Activated effector memory CD4-positive, alpha-beta T cell treated with anti-CD3 and anti-CD28 coated beads, Interleukin-2, amount 50 U/mL, for 16 hours (primary cell): ENCODE measurements at places on chromosomes 6 and 20.

GRCh38 chr6:44249082-44249748, 2.3 kb downstream of the HSP90AB1 start:
- DNase-seq = no peak

GRCh38 chr6:163344411-163344810, 70.1 kb upstream of the QKI start:
- DNase-seq = peak; percentile 21

GRCh38 chr20:46830886-46831632, 63.6 kb upstream of the EYA2 start:
- no peak for DNase-seq

- DNase-seq = no peak
These were observed 20.2 kb downstream of the EYA2 start for GRCh38 chr20:46914789-46915379.

- DNase-seq = no peak
These were observed 7.4 kb downstream of the ADGRF5 start for GRCh38 chr6:46914279-46914810.

DNA sequence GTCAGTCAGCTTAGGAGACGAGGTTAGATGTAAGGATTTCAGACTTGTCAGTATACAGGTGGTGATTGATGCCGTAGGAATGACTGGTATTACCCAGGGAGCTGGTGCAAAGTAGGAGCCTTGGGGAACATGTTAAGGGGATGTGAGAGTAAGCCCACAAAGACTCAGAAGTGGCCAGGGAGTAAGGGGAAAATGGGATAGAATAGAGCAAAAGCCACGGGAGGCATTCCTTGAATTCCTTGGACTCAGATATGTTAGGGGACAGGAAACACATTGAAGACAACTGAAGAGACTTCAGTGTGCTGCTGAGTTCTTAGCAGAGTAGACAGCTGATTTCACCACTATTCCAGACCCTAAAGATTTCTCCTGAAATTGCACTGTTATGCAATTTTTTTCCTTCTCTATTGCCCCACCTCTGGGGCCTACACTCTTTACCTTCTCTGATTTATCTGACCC, 1.2 kb upstream of the ACAT2 start:
- no peak for DNase-seq

- DNase-seq = no peak
These were observed 148.0 kb downstream of the EPM2A start for GRCh38 chr6:145587334-145587733.

- no peak for DNase-seq
These were observed 9.1 kb upstream of the ZBTB2 start for GRCh38 chr6:151400473-151400872.

DNA sequence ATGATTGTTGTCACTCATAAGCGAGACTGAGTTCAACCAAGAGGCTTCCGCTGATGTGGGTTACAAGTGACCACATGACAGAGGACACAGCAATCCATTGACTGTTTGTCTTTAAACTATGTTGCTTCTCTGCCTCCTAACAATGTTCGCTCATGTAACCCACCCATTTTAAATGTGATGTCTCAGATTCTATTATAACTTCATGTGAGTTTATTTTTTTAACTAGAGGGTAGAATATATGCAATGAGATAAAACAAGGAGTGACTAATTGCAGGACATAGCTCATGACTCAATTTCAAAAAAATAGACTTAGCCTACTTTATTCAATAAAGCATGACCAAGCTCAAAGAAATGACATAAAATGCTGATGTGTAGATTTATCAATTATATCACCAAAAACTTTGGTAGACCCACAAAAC, 119.2 kb upstream of the SASH1 start:
- DNase-seq = no peak
